ENCODE measurements at places on chromosomes 2 and 18. TPM values are rescaled to one million over a fixed set of nuclear protein-coding genes. Genes with fewer than 3 reads are reported as not detected.

GRCh38 chr2:30024281-30024680, 102.9 kb upstream of the ALK start:
- DNase-seq, result no peak

DNA sequence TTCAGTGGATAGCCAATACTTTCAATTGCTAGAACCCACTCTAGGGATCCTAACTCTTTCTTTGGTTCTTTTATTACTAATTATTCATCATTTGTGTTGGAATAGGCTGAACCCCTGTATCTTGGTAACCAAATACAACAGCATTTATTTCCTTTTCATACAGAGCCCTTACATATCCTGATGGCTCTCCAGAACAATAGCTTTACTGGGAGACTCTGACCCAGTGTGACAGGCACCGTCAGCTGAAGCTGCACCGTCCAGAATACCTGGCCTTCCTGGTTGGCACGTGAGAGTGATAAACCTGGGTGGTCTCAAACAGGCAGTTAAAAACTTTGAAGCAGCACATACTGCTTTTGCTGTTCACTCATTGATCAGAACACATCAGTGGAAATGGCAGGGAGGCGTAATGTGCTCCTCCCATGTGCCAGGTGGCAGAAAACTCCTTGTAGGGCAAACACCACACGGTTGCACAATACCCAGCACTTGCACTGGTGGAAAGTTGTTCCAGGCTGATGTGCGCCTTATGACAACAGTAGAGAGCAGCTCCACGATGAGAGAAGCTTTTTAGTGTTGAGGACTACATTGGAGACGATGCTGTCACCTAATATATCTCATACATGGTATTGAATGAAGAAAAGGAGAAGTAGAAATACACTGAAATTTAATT, 456.2 kb downstream of the PARD3B start:
- no peak for DNase-seq

DNA sequence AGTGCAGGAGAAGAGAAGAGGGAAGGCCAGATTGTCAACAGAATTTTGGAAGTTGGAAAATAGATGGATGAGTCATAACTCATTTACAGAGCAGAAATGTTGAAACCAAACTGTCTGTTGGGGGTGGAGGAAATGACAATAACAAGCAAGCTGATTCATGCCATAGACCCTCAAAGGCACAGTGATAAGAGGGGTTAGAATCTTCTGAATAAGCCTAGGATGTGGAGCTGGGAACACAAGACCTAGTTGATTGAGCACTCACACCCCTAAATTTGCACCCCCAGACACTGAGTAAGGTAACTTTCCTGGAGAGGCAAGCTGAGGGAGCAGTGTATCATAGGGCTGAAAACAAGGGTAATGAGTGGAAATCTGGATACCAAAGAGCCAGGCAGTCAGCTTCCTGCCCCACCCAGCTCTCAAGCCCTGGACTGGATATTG, 141.4 kb downstream of the SCG2 start:
- peak; percentile 92 for DNase-seq

DNA sequence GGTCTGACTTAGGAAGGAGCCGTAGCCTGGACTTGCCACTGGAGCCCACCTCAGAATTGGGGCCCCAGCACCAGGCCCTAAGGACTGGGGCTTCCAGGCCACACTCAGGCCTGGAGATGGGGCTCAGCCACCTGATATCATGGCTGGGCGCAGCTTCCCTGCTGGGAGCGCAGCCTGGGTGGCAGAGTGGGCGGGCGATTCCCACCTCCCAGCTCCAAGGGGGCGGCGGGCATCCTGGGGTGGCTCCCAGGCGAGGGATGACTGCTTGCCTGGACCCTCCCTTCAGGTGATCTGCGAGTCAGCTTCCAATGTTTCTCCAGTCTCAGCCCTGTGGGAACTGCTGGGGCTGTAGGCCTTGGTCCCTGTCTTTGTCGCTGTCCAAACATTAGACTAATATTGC, 20.1 kb downstream of the GPR35 start:
- DNase-seq, result no peak

DNA sequence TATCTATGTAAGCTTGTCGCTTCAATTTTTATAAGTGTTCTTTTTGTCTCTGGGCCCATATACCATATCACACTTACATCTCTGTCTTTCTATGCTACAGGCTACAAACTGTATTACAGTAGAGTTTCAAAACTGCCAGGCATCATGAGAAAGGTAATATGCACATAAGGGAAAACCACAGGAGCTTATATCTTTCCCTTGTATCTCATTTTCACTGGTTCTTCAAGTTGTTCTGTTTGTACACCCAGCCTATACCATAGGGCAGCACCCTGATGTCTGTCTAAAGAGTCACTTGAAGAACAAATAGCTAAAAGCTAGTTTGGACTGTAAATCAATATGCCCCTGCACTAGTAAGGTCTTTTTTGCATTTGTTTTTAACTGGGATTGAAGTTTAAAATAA, 366.7 kb downstream of the FIGN start:
- no peak for DNase-seq

GRCh38 chr2:169439900-169440299, 39.4 kb upstream of the BBS5 start:
- DNase-seq, result no peak

- no peak for DNase-seq
Measured at GRCh38 chr2:45323344-45323743, 287.7 kb downstream of the SRBD1 start.

GRCh38 chr2:96977631-96978195, 8.7 kb downstream of the FAM178B start:
- peak; percentile 81 for DNase-seq

DNA sequence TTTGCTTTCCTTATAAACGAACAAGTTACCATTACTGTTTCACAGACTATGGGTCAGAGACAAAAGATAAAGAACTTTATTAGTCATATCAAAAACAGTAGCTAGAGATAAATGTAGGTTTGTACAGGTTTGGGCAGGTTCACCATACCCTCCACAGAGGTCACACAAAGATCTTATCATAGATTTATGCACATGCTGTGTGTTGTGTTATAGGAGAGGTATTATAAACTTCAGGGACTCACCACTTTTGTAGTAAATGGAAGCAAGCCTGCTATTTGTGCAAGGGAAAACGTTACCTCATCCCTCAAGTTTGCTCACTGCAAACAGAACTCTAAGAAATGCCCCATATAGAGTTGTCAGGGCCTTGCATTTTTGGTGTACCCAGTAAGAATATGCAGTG, 584.5 kb upstream of the LRRTM1 start:
- no peak for DNase-seq

- DNase-seq, result peak; percentile 80
Measured at GRCh38 chr2:26184555-26185303, 11.8 kb downstream of the GAREM2 start.

GRCh38 chr2:16691261-16691660, 25.6 kb upstream of the CYRIA start:
- no peak for DNase-seq

DNA sequence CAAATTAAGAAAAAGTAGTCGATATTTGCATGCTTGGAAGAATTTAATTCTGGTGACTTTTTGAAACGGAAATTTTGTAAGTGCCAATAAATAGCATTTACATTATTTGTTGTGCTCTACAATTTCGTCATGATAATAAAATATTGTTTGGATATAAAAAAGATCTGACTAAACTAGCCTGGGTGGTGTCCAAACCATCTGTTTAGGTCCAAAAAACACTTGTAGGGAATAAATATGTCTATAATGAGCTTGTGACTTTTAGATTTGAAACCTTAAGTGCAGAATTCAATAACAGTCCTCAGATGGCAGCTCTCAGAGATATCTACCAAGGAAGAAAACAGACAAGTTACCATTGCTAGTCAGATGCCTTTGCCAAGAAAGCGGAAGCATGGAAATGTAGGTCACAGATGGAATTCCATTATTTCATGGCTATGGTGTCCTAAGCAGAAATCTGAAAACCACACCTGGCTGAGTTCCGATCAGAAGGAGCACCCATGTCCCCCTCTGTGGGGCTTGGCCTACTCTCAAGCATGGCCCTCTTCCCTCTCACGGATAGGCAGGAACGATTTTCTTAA, 731.1 kb downstream of the RNF144A start:
- DNase-seq, result no peak

GRCh38 chr2:223101340-223102039, 49.5 kb downstream of the KCNE4 start:
- DNase-seq, result peak; percentile 67

DNA sequence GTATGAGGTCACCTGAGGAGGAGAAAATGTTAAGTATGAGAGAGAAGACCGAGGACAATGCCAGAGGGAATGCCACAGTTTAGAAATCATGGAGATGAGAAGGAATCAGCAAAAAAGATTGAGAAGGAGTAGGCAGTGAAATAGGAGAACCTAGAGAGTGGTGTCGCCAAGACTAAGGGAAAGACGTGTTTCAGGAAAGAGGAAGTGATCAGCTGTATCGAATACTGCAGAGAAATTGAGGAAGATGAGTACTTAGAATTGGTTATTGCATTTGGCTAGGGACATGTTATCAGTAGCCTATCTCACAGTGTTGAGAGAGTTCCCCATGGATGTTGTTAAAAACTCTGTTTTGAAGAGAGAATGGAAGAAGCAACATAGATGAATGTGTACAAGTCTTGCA, 112.3 kb downstream of the GALNT1 start:
- DNase-seq, result no peak

- DNase-seq, result no peak
Measured at GRCh38 chr2:241263061-241263460, 52.4 kb downstream of the HDLBP start.

DNA sequence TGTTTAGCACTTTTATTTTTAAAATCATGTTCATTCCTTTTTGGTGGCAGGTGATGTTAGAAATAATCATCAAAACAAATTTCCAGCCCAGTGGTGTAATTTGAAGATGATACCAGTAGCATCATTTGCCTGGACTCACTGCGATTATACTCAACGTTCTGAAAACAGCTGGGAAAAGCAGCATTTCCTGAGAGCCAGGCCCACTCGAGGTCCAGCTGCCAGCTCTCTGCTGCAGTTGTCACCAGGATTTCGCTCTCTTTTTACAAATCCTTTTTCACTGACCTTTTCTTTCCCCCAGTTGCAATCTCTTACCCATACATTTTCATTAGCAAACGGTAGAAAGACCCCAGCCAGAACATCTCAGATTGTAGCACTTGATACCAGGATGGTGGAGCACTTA, 110.6 kb upstream of the LYPD1 start:
- DNase-seq, result no peak

- DNase-seq, result no peak
Measured at GRCh38 chr2:29449499-29449898, 334.3 kb downstream of the CLIP4 start.

DNA sequence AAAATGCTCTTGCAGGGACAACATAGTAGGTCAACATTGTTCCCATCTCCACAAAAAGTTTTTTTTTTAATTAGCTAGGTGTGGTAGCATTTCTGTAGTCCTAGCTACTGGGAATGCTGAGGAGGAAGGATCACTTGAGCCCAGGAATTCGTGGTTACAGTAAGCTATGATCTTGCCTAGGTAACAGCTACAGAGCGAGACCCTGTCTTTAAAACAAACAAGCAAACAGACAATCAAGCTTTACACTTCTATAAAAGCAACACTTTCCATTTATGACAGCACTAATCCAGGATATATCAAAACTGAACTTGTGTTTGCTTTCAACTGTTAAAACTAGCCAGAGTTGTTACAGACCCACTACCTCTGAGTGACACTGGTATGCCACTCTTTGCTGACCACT, 12.0 kb downstream of the UGT1A3 start:
- DNase-seq, result no peak

DNA sequence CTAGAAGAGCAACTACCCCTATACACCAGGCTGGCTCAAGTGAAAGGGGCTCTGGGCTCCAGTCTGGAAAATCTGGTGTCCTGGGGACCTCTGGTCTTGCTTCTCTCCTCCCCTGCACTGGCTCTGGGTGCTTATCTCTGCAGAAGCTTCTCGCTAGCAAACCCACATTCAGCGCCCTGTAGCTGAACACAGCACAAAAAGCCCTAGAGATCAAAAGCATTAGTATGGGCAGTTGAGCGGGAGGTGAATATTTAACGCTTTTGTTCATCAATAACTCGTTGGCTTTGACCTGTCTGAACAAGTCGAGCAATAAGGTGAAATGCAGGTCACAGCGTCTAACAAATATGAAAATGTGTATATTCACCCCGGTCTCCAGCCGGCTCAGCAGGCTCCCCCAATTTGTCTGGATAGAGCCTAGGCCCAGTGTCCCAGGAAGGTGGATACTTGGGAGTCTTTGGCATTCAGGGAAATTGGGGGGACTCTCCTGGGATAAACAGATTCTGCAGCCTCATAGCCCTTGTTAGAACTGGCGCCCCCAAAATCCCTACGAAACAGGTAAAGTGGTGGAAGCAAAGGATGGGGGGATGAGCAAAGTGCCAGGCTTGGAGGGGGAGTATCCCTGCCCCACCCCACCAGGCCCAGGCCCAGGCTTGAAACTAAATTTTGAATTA, 2.5 kb upstream of the HOXD4 start:
- no peak for DNase-seq

DNA sequence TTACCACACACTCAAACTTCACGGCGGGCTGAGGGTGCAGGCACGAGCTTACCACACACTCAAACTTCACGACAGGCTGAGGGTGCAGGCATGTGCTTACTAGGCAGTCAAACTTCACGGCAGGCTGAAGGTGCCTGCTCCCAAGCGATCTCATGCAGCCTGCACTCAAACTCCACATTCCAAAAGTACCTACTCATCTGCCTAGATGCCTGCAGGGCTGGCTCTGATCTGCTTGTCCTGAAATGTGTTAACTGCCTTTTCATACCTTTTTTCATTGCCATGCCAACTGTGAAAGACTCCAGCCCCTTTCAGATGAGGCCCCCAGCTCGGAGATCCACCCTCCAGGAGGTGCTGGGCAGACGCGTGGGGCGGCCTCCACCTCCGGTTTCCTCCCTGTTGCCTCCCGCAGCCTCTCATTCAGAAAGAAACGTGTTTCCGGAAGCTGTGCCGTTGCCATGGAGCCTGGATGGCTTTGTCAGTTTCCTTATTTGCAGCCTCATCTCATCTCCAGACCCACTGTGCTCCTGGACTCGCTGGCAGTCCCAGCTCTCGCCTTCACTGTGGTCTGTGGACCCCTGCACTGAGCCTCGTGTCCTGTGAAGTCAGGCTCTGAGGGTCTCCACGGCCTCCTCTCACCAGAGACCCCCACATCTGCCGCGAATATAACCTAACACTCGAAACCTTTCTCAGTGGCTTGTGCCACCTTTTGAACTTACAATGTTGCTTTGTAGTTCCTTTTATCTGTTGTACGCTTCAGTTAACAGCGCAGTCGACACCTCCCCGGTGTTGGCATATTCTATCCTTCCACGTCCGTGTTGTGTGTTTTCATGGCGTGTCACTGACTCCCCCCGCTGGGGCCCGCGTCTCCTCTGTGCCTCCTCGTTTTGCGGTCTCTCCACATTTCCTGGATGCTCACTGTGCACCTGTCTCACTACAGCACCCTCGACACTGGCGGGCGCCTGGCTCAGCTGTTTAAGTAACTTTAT, 106.1 kb upstream of the ALKAL2 start:
- DNase-seq, result peak; percentile 82

DNA sequence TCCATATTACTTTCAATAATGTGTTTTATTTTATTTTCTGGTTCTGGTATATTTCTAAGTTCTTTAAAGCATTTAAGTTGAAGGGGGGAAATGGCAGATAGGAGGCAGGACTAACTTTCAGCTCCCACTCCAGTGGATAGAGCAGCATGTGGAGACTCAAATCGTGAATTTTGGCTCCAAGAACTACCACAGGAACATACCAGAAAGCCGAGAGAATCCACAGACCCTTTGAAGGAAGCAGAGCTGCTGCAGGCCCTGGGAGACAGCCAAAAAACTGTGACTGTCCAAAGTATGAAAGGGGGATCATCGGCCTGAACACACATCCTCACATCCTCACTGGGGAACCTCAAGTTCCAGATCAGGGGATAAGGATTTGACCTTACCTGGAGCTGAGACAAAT, 207.6 kb upstream of the VWC2L start:
- no peak for DNase-seq

The ALK gene
- total RNA-seq, result 0.12 TPM

The LYG1 gene
- total RNA-seq, result 0.49 TPM

The SIGLEC15 gene
- total RNA-seq, result 49.3 TPM

The SATB2 gene
- total RNA-seq, result 11.8 TPM

The STARD6 gene
- total RNA-seq, result 0.88 TPM
